LHCN-M2 (cell line): ENCODE measurements at places on chromosomes 5 and 9.

GRCh38 chr5:133828722-133829121 is 139.7 kb downstream of the C5orf15 start:
- no peak for DNase-seq

- peak; percentile 33 for DNase-seq
These were observed at the start of gene PCDHB11 for GRCh38 chr5:141199359-141200235. PCDHB11 (plus strand) TSS chr5:141199627; CDS start chr5:141199775, 148 bp downstream.

DNA sequence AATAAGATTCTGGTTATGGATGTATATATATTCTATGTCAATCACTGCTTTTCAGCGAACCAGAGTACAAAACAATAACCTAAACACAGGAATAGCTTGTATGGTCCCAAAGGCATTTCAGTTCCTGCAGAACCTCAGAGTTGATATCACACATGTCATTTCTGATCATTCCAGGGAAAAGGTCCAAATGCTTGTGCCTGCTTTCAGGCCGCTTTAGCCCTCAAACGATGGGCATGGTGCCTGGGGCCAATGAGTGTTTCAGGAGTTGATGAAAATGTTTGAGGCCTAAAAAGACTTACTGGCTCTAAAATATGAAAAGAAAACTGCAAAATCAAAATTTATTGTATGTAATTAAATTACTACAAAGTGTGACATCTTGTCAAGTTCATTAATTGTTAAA is 22.8 kb downstream of the ANGPTL2 start:
- DNase-seq = no peak

DNA sequence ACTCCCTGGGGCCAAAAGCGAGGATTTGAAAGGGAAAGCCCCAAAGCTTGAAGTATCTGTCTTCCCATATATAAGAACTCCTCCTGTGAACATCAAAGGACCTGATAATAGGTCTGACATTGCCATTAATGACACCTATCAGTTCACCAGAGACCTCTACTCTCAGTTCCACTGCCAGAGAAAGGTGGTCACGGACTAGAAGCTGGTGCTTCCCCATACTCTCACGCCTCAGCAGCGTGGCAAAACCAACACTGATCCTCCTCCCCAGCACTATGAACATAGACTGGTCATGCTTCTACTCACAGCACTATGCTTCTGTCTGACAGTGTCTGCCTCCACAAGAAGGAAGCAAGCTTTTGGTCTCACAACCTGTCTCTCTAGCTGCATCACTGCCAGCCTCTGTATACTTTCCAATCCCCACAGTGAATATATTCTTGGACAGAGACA is 37.9 kb downstream of the NRG2 start:
- DNase-seq = no peak

- no peak for DNase-seq
These were observed 118.4 kb downstream of the PAM start for GRCh38 chr5:102873379-102873932.

DNA sequence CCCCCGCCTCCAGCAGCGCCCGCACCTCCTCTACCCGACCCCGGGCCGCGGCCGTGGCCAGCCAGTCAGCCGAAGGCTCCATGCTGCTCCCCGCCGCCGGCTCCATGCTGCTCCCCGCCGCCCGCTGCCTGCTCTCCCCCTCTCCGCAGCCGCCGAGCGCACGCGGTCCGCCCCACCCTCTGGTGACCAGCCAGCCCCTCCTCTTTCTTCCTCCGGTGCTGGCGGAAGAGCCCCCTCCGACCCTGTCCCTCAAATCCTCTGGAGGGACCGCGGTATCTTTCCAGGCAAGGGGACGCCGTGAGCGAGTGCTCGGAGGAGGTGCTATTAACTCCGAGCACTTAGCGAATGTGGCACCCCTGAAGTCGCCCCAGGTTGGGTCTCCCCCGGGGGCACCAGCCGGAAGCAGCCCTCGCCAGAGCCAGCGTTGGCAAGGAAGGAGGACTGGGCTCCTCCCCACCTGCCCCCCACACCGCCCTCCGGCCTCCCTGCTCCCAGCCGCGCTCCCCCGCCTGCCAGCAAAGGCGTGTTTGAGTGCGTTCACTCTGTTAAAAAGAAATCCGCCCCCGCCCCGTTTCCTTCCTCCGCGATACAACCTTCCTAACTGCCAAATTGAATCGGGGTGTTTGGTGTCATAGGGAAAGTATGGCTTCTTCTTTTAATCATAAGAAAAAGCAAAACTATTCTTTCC is 19.3 kb downstream of the CDKN2A start:
- DNase-seq = peak; percentile 89

DNA sequence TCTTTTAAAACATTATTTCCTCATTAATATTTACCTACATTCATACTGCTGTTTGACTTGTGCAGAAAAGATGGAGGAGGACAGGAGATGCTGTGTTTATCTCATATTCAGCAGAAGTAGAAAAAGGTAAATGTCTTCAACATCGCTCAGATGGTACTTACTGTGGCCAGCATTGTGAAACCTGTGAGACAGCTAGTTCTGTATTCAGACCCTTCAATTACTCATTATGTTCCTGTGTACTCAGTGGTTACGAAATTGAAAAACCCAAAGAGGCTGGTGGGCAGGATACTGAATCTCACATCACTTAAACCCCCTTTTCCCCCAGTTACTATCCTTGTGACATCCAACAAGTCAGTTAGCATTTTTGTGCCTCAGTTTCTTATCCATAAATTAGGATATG is 216.0 kb downstream of the KDM4C start:
- peak; percentile 34 for DNase-seq

- DNase-seq = no peak
These were observed 19.4 kb upstream of the FABP6 start for GRCh38 chr5:160209917-160210316.

GRCh38 chr5:132746954-132747615 is at the start of gene CCNI2:
CCNI2 (plus strand) TSS chr5:132747426; CDS start chr5:132747496, 70 bp downstream.
- no peak for DNase-seq
